ENCODE measurements at places on chromosomes 13 and 19.

- DNase-seq, result no peak
These were observed 21.7 kb downstream of the PEPD start for GRCh38 chr19:33499671-33500506.

GRCh38 chr13:26053418-26053980 is 1.7 kb upstream of the SHISA2 start:
- no peak for DNase-seq

DNA sequence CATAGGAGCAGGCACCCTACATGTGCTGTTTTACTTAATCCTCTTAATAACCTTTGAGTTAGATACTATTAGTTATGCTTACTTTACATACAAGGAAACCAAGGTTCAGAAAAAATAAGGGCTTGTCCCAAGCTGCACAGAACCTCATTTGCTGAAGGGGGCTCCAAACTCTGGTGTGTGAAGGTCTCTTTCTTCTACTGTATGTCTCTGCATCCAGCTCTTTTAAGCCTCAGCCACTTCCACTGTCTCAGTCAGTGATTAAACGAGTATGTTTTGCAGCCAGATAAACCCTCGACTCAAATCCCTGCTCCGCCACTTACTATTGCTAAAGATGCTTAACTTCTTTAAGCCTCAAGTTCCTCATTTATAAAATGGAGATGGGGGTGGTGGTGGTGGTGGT is 112.4 kb upstream of the WASF3 start:
- no peak for DNase-seq

DNA sequence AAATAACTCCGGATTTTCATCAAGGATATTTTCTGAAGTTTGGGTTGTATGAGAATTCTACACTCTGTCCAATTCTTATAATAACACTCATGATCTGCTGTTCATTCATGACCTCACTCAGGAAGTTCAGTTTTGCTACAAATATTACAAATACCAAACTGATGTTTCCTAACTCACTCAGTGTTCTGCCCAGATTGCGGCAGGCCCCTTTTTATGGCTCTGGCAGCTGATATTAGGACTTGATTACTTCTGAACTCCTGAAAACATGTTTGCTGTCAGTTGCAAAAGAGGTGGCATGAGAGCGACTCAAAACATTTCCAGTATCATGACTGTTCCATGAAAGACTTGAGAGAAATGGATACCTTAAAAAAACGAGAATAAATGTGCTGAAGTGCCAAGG is 188.0 kb downstream of the RGCC start:
- DNase-seq, result no peak

GRCh38 chr19:944663-945241 is 18.9 kb downstream of the ARID3A start:
- DNase-seq, result no peak

DNA sequence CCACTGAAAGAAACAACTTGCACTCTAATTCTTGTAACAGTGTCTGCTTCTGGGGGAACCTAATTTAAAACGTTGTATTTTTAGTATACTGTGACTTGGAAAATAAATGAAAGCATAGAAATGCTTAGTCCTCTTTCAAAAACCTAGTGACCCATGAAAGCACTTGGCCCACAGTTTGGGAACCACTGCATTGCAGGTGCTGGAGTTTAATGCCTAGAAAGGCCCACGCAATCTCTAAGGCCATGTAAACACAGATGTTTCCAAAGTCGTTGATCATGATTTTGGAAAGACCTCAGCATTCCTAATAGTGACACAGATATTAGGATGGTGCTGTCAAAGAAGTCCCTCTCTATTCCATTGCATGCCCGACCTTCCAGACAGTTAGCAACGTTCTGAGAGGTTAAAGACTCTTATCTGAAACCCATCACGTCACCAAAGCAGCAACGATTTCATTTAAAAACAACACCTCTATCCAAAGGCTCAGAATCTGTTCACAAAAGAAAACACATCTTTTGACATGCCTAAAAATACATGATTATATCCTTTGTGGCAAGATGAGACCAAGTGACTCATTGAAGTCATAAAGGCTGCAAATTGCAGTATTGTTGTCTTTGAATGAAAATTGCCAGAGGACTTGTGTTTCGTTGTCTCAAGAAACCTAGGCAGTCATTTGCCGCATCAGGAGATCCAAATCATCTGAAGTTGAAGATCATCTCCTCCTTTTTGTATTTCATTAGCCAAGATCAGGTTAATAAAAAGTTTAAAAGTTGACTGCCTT is 328.0 kb upstream of the ZNF507 start:
- no peak for DNase-seq

GRCh38 chr13:53901593-53901992 is 873.0 kb downstream of the OLFM4 start:
- DNase-seq, result no peak

- no peak for DNase-seq
These were observed 7.5 kb downstream of the DNAJC3 start for GRCh38 chr13:95684418-95684817.

GRCh38 chr13:59776924-59777690 is 386.6 kb downstream of the DIAPH3 start:
- no peak for DNase-seq

GRCh38 chr13:97212601-97213040 is 9.5 kb upstream of the MBNL2 start:
- no peak for DNase-seq

DNA sequence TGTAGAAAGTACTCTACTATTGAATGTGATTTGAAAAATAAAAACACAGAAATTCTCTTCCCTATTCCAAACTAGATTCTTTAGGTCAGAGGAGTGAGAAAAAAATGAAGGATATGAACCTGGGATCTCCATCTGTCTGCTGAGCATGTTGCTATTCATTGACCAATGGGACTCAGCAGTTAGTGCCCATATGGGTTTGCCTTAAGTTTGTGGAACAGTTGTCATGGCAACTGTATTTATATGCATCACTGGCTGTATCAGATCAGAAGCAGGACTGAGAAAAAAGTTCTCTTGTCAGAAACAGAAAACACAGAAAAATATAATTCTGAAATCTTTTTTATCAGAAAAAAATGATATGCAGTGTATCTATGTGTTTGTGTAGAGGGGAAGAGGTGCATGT is 73.3 kb upstream of the ATXN8OS start:
- DNase-seq, result no peak

- DNase-seq, result no peak
These were observed 216.4 kb downstream of the SLITRK5 start for GRCh38 chr13:87887459-87888123.

- peak; percentile 73 for DNase-seq
These were observed 40.3 kb downstream of the RCBTB2 start for GRCh38 chr13:48492470-48493065.

DNA sequence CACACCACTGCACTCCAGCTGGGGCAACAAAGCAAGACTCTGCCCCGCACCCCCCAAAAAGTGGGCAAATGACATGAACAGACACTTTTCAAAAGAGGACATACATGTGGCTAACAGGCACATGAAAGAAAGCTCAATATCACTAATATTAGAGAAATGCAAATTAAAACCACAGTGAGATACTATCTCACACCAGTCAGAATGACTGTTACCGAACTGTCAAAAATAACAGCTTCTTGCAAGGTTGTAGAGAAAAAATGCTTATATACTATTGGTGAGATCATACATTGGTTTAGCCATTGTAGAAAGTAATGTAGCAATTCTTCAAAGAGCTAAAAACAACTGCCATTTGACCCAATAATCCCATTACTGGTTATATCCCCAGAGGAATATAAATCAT is 99.5 kb upstream of the SPATA13 start:
- no peak for DNase-seq

All from NK-92 treated with Interleukin-12 subunit alpha and Interleukin-12 subunit beta, amount 100 ng/mL, for 24 hours (cell line).